ENCODE measurements at places on chromosomes 3 and 15. TPM values are rescaled to one million over a fixed set of nuclear protein-coding genes. Genes with fewer than 3 reads are reported as not detected.

Gene ERICH6
- total RNA-seq = 0.14 TPM

Gene TMCO5A
- not detected for total RNA-seq

Gene GOLGA8M
- not detected for total RNA-seq

Gene PLA2G4D
- not detected for total RNA-seq

Gene ADGRG7
- not detected for total RNA-seq

Gene TKT
- 312 TPM for total RNA-seq

Gene FANCD2
- total RNA-seq = 1.8 TPM

Gene CSPG5
- 0.14 TPM for total RNA-seq

Gene SEC61A1
- 482 TPM for total RNA-seq

Gene LIPC
- 0.29 TPM for total RNA-seq

Gene SLC28A1
- not detected for total RNA-seq

Gene PROS1
- total RNA-seq = 6.2 TPM

Gene CD200
- 4.6 TPM for total RNA-seq

Gene PHLDB2
- total RNA-seq = 96.8 TPM

Gene SHC4
- 4.0 TPM for total RNA-seq

Gene PATL2
- 0.44 TPM for total RNA-seq

Gene ITIH1
- not detected for total RNA-seq

Gene GRK7
- total RNA-seq = not detected

Gene TMC3
- total RNA-seq = not detected

Gene LINGO1
- total RNA-seq = not detected

Gene USP50
- total RNA-seq = 0.29 TPM

Gene SERPINI1
- total RNA-seq = 0.88 TPM

Gene CSTA
- total RNA-seq = not detected

Gene SMCO1
- not detected for total RNA-seq

Gene THAP10
- total RNA-seq = 1.8 TPM

Gene SIDT1
- not detected for total RNA-seq

Gene SH3GL3
- not detected for total RNA-seq

Gene OIP5
- 12.3 TPM for total RNA-seq

Gene DGKG
- total RNA-seq = 2.4 TPM

Gene PSMD6
- total RNA-seq = 88.6 TPM

Gene IL16
- total RNA-seq = not detected

Gene SAMMSON
- not detected for total RNA-seq

Gene XCR1
- not detected for total RNA-seq

Gene ACP3
- 3.5 TPM for total RNA-seq

Gene COLQ
- total RNA-seq = 0.29 TPM

Gene CDHR4
- total RNA-seq = not detected

Gene SLC28A2
- total RNA-seq = not detected

Gene GOLGA6L10
- 1.8 TPM for total RNA-seq

Gene SNTN
- total RNA-seq = not detected

Gene KAT2B
- total RNA-seq = 3.7 TPM

Gene CFAP100
- total RNA-seq = not detected

Gene PLCL2
- 9.0 TPM for total RNA-seq

Gene DNAH1
- total RNA-seq = 7.7 TPM

Gene SNRPA1
- 10.3 TPM for total RNA-seq

Gene MUC4
- not detected for total RNA-seq

Gene TRH
- total RNA-seq = not detected

Gene RTP4
- 1.4 TPM for total RNA-seq

Gene CYP8B1
- total RNA-seq = not detected

Gene C2CD4A
- not detected for total RNA-seq

Gene CCR2
- not detected for total RNA-seq

Gene CLEC3B
- not detected for total RNA-seq

Gene ATP13A5
- not detected for total RNA-seq

All from placental pericyte (primary cell).